Brain pericyte (primary cell): ENCODE measurements at places on chromosomes 1 and 21.

DNA sequence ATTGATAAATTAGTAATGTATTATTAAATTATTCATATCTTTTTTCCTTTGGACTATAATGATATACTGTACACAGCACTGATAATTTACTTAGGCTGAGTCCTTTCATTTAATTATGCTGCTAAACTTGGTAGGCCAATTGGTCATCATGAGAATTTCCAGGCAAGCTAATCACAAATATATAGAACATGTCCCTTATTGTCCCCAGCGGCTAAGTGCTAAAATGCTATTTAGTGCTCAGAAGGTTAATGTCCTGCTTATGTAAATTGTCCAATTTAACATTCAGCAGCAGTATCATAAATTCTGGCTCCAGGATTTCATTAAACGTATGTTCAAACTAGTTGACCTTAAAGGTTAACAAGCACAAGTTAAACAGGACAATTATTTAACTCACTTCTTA is 30.0 kb upstream of the RRP15 start:
- DNase-seq: no peak

- no peak for DNase-seq
These were observed 646.3 kb downstream of the KIF26B start for GRCh38 chr1:245800901-245801605.

GRCh38 chr1:62228883-62229187 is 34.2 kb downstream of the L1TD1 start:
- DNase-seq: no peak

- no peak for DNase-seq
These were observed 252.8 kb upstream of the ADGRL2 start for GRCh38 chr1:81547912-81548303.

GRCh38 chr1:220382994-220383393 is 110.7 kb upstream of the RAB3GAP2 start:
- DNase-seq: no peak

DNA sequence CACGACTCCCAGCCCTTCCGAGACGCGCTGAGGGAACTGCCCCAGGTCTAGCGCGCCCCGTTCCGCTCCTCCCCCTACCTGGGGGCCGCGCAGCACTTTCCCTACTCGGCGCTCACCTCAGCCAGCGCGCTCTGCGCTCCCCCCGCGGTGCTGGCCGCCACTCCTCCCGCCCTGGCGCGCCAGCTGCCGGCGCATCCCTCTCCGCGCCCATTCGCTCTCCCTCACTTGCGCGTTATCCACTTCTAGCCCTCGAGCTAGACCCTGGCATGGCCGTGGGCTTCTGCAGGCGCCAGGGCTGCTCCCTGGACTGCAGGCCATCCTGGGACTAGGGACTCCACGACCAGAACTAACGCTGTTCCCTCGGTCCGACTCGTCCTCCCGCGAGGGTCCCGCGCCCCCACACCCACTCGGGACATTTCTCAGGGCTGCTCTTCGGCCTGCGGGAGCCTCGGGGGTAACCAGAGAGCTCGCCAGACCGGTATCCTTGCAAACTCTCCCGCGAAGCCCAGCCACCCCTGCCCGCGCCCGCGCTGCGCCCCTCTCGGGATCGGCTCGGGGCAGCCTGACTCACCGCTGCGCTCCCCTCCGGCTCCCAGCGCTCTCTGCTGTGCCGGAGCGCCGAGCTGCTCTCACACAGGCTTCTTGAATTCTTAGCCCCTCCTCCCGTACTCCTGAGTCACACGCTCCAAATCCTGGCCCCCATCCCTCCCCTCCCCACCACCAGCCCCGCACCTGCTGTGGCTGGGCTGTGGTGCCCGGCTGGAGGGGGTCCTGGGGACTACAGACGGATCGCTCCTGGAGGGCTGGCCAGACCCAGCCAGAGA is at the start of gene NGF:
Gene NGF (minus strand): TSS at position 617 of the 824 bp plus-strand sequence. CDS start 51,454 bp downstream, outside the sequence.
- DNase-seq: no peak

- no peak for DNase-seq
These were observed 76.7 kb downstream of the SSBP3 start for GRCh38 chr1:54329312-54330003.

DNA sequence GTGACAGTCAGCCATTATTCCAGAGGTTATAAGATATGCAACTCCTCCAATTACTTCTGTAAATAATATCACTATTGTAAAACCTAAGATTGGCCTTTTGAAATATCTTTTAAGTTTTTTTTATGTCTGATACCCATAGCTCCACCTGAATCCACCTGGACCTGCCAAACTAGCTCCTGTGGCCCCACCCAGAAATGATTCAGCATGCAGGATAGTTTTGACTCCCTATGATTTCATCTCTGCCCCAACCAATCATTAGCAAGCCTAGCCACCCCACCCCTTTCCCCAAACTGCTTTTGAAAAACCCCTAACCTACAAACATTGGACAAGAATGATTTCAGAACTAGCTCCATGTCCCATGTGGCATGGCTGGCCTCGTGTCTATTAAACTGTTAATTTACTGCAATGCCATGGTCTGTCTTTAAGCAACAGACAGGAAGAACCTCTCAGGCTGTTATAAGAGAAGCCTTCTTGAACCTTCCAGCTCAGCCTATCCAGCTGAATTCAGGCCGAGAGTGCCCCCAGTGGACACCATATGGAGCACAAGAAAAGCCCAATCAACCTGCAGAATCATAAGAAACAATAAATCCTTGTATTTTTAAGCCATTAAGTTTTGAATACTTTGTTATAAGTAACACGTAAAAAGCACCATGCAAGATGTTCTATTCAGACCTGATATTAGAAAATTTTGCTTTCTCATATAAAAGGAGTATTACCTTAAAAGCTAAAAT is 263.0 kb upstream of the ZRANB2 start:
- DNase-seq: no peak

DNA sequence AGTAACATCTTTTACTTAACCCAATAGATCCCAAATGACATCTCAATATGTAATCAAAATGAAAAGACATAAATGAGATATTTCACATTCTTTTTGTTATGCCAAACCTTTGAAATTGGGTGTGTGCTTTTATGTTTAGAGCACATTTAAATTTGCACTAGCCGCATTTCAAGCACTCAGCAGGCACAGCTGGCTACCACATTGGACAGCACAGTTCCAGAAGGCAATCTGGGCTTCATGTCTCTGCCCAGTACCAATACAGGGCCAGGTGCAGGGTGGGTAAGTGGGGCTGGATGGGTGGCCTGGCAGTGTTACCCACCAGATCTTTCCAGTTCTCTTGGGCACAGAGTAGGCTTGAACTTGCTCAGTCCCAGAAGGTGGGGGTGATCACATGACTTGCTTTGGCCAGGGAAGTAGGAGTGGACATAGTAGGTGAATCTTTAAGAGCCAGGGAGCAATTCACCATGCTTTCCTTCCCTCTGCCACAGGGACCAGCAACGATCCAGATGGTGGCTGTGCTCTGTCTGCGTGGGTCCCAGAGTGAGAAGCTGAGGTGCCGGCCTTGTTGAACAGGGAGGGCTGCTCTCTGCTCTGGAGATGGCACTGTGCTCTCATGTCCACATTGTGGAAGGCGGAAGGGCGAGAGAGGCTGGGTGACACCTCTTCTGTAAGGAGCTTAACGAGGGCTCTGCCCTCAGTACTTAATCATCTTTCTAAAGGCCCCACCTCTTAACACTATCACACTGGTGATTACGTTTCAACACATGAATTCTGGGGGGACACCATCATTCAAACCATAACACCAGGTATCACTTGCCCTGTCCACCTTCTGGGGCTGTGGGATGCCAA is 261.4 kb downstream of the GRIK3 start:
- no peak for DNase-seq

DNA sequence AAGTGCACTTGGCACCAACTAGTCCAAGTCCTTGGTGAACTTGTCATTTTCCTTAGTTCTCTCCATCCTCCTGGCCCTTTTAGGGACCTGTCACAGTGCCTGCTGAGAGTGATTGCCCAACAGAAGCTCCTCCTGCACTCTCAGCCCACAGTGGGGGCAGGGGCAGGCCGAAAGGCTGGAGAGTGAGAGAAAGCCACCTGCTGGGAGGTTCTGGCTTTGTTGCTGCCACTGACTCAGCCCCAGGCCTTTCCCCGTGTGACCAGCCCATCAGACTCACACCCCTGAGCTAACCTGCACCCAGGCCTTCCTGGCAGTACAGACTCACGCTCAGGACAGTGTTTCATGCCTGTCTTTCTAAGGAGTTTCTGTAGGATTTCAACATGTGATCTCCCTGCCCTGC is 17.1 kb upstream of the PROK1 start:
- DNase-seq: no peak
